Adrenal gland (tissue), 19 donors: ENCODE measurements at places on chromosomes 4 and X. TPM values are rescaled to one million over a fixed set of nuclear protein-coding genes. Genes with fewer than 3 reads are reported as not detected.

Gene DAPP1
- 0.51 TPM for polyA plus RNA-seq

Gene NXF2B
- 0.32 TPM for polyA plus RNA-seq

Gene ANXA3
- polyA plus RNA-seq: 4.5 TPM

Gene NAAA
- 5.1 TPM for polyA plus RNA-seq

Gene ANXA10
- polyA plus RNA-seq: not detected

Gene NXF2
- not detected for polyA plus RNA-seq

Gene EDNRA
- 3.9 TPM for polyA plus RNA-seq

Gene IRS4
- polyA plus RNA-seq: not detected

Gene ZMAT1
- polyA plus RNA-seq: 45.4 TPM

Gene CXCL13
- 0.54 TPM for polyA plus RNA-seq

Gene RTL5
- polyA plus RNA-seq: 7.5 TPM

Gene ASB9
- polyA plus RNA-seq: 0.91 TPM

Gene NEIL3
- polyA plus RNA-seq: 0.03 TPM

Gene RCHY1
- polyA plus RNA-seq: 52.7 TPM

Gene TADA2B
- polyA plus RNA-seq: 26.6 TPM

Gene FRMD7
- polyA plus RNA-seq: not detected

Gene CD38
- 1.7 TPM for polyA plus RNA-seq

Gene CMC4
- polyA plus RNA-seq: 17.5 TPM

Gene ALB
- 15.9 TPM for polyA plus RNA-seq

Gene CD99L2
- polyA plus RNA-seq: 27.8 TPM

Gene IKBKG
- polyA plus RNA-seq: 9.6 TPM

Gene YIPF6
- polyA plus RNA-seq: 30.6 TPM

Gene FAM53A
- polyA plus RNA-seq: 2.2 TPM

Gene HSD17B13
- 0.55 TPM for polyA plus RNA-seq

Gene ADGRL3
- polyA plus RNA-seq: 4.6 TPM

Gene PDE5A
- polyA plus RNA-seq: 7.9 TPM

Gene CCDC160
- not detected for polyA plus RNA-seq

Gene FGFBP2
- polyA plus RNA-seq: 1.3 TPM

Gene REPS2
- 13.9 TPM for polyA plus RNA-seq

Gene PDLIM3
- polyA plus RNA-seq: 13.9 TPM

Gene STIM2
- 11.0 TPM for polyA plus RNA-seq

Gene DOCK11
- polyA plus RNA-seq: 18.3 TPM

Gene UGT2A1
- polyA plus RNA-seq: not detected

Gene SLC35A2
- polyA plus RNA-seq: 33.5 TPM

Gene TENM3
- 2.6 TPM for polyA plus RNA-seq
